ENCODE measurements at places on chromosomes 16 and 17.

DNA sequence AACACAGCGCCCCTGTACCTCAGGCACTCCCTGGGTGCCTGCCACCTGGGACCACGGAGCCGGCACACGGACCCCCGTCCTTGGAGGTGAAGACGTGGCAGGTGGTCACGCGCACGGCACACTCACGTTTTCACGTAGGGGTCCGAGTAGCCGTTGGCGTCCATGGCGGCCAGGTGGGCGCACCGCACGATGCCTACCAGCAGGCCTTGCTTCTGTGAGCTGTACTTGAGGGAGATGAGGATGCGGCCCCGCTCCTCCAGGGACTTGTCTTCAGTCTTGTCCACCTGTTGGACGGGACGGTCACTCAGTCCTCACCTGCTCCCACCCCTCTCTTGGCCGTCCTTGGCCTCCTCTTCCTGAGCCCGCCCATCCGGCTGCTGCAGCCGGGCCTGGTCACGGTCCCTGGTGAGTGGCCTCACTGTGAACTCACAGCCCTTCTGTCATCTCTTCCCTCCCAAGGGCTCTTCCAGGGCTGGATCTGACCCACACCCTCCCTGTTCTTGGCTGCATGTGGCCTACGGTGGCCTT is 18.8 kb downstream of the SCGB1C2 start:
- no peak for DNase-seq

DNA sequence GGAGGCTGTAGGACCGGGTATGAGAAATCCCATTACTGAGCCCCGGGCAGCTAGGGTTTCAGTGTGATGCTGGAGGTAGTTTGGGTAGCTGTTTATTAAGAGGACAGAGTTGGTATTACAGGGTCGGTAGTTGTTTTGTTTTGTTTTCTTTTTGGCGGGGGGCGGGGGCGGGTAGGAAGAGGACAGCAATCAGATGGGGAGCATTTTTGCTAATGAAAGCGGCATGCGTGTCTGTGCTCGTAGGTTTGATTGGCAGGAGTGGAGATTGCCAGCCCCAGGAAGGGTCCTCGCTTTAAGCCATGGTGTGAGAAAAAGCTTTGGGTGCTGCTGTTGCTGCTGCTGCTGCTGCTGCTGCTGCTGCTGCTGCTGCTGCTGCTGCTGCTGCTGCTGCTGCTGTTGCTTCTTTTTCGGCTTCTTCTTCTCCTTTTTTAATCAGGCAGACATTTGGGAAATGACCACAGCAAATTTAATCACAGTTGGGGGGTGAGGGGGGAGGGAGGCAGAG is 498.5 kb upstream of the ZFHX3 start:
- DNase-seq: no peak

GRCh38 chr17:80480248-80480647 is 3.8 kb upstream of the NPTX1 start:
- DNase-seq: no peak

- DNase-seq: no peak
Measured at GRCh38 chr16:85752511-85753420, 1.9 kb upstream of the C16orf74 start.

Measured in activated gamma-delta T cell treated with Interleukin-2 at 50 U/mL for 16 hours (primary cell).